CD4-positive, alpha-beta T cell treated with Interleukin-6 for 4 hours (primary cell): ENCODE measurements at places on chromosomes 13 and 19.

DNA sequence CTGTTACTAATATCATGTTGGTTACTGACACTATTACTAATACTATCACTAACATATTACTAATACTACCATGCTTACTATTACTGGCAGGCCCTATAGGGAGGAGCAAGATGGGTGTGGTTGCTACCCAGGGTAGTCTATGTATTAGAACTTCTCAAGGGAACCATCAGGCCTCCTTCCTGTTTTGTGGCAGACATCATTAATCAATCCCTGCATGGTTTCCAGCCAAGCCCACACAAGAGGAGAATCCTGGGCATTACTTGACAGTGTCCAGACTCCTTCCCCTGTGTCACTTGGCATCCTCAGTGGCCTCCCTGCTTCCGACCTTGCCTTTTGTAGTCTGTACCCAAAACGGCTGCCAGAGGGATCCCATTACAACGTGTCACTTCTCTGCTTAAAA lies 8.9 kb downstream of the HAS1 start:
- DNase-seq: no peak

DNA sequence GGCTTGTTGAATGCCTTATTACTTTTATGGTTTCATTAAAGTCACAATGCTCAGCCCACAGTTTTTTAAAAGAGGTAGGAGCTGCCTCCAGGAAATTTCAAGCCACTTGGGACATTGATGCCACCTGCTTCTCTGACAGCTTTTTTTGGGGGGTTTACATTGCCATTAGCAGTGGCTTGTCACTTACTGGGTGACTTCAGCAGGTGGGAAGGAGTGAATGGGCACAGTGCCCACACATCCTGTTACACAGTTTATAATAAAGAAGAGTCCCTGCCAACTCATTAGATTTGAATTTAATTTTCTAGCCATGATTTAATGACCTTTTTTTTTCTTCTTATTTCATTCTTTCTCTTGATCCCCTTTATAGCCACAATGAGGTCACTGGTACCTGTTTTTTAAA lies 61.0 kb downstream of the NHLRC3 start:
- DNase-seq: no peak

GRCh38 chr13:20401931-20402856 lies 123.5 kb downstream of the CRYL1 start:
- DNase-seq: no peak

DNA sequence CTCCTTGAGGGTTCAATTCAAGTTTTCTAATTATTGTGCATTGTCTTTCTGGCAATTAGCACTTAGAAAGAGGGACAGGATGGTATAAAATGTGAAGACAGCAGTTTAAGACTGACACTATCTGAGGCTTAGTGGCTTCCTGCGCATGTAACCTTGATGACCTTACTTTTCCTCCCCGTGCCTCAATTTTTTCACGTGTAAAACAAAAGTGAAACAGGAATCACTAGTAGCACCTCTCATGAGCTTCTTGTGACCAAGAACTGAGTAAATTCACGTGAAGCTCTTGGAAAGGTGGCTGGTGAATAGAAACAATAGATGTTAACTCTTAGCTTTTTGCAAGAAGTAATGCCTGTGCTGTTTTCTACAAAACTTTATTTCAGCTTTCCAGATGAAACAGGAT lies 233.9 kb downstream of the LMO7 start:
- DNase-seq: peak; percentile 17

- peak; percentile 81 for DNase-seq
Measured at GRCh38 chr19:11130824-11131455, 24.6 kb downstream of the SPC24 start.

DNA sequence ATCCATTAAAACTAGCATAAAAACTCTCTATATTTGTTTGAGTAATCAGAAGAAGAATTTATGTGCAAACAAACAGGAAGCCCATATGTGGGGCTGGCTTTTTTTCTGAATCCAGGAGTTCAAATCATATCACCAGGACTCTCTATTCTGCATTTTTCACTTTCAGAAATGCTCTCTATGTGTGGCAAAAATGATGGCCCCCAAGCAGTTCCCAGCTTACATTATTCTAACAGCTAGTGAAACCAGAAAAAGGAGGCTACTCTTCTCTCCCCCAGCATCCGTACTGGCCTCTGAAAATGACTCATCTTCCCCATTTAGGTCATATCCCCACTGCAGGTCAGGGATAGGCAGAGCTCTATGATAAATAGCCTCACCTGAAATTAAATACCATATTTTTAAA lies 20.4 kb downstream of the RBM26 start:
- DNase-seq: peak; percentile 14

DNA sequence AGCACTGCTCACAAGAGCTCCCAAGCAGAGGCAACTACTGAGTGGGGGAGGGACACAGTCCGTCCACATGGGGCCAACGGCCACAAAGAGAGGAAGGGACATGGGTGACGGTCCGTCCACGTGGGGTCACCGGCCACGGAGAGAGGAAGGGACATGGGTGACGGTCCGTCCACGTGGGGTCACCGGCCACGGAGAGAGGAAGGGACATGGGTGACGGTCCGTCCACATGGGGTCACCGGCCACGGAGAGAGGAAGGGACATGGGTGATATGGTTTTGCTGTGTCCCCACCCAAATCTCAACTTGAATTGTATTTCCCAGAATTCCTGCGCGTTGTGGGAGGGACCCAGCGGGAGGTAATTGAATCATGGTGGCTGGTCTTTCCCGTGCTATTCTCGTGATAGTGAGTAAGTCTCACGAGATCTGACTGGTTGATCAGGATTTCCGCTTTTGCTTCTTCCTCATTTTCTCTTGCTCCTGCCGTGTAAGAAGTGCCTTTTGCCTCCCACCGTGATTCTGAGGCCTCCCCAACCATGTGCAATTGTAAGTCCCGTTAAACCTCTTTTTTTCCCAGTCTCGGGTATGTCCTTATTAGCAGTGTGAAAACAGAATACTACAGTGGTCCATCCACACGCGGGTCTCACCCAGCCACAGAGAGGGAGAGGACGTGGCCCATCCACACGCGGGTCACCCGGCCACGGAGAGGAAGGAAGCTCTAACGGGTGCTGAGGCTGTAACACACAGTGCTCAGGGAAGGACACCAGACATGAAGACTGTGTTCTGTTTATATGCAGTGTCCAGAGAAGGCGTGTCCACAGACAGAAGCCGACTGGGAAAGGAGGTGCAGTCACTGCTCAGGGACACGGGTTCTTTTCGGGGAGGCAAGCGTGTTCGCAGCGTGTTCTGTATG lies 48.5 kb downstream of the GAS6 start:
- peak; percentile 16 for DNase-seq

DNA sequence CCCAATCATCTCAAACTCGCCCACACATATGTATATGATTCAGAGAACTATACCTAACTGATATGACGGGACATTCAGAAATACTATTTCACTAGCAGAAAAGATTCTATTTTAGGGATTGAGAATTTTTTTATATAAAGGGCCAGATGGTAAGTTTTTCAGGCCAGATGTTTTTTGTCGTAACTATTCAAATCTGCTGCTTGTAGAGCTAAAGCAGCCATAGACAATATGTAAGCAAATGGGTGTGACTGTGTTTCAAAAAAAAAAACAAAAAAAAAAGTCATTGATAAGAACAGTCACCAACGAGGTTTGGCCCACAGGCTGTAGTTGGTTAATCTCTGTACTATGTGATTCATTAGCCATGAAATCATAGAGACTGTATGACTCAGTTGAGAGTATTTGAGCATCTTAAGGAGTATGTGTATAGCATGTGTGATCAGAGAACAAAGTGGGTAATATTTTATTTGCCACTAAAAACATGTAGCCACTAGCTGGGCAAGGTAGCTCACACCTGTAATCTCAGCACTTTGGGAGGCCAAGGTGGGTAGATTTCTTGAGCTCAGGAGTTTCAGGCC lies 2724.7 kb downstream of the PCDH9 start:
- DNase-seq: no peak

GRCh38 chr19:35543280-35544109 lies 1.9 kb upstream of the TMEM147 start:
- no peak for DNase-seq

- DNase-seq: no peak
Measured at GRCh38 chr19:39270036-39270871, 2.1 kb downstream of the IFNL2 start.

DNA sequence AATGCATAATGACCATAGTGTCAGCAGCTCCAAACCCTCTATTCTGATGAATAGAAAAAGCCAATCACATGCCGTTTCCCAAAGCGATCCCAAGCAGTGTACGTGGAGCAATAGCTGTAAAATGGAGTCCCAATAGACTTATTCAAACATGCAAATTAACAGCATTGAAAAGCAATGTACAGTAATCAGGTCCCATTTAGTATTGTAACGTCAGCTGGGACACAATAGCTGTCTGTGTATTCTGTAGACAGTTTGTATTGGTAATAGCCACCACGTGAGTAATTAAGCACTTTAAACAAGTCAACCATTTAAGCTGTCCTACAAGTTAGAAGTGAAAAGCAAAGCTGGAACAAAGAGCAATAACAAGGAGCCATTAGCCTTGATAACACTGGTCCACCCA lies 698.2 kb downstream of the PCDH17 start:
- no peak for DNase-seq

- no peak for DNase-seq
Measured at GRCh38 chr13:79987761-79988160, 353.2 kb downstream of the SPRY2 start.

GRCh38 chr13:112529216-112529615 lies 58.7 kb downstream of the TUBGCP3 start:
- no peak for DNase-seq

DNA sequence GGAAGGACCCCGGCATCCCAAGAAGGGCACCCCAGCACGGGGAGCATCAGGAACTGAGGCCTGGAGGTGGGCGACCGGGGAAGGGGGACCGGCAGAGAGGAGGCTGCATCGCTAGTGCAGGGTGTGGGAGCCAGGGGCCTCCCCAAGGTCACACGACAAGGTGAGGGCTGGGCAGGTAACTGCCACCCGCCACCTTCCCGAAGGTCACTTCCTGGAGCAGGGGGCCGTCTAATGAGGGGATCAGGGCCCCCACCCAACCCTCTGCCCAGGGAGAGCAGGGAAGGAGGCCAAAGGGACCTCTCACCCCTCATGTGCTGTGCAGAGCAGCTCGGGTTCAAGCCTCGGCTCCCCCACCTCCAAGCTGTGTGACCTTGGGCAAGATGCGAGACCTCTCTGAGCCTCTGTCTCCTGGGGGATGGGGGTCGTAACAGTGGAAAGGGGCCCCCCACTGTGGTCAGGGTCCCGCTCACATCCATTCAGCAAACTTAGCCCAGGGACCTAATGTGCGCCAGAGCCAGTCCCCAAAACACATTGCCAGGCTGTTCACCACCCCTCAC lies 6.0 kb downstream of the ZBTB7A start:
- no peak for DNase-seq

DNA sequence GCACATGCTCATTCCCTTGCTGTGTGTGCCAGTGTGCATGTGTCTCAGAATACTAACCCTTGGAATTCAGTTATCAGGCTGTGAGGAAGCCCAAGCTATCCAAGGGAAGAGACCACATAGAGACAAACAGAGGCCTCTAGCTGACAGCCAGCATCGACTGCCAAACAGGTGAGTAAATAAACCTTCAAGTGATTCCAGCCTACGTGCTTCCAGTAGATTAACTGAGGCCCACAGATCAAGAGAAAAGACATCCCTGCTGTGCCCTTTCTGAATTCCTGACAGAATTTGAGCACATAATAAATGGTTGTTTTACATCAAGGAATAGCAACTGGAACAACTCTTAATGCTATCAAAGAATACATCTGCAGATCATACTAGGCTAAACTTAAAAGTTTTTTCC lies 17.5 kb downstream of the ZC3H13 start:
- DNase-seq: no peak

DNA sequence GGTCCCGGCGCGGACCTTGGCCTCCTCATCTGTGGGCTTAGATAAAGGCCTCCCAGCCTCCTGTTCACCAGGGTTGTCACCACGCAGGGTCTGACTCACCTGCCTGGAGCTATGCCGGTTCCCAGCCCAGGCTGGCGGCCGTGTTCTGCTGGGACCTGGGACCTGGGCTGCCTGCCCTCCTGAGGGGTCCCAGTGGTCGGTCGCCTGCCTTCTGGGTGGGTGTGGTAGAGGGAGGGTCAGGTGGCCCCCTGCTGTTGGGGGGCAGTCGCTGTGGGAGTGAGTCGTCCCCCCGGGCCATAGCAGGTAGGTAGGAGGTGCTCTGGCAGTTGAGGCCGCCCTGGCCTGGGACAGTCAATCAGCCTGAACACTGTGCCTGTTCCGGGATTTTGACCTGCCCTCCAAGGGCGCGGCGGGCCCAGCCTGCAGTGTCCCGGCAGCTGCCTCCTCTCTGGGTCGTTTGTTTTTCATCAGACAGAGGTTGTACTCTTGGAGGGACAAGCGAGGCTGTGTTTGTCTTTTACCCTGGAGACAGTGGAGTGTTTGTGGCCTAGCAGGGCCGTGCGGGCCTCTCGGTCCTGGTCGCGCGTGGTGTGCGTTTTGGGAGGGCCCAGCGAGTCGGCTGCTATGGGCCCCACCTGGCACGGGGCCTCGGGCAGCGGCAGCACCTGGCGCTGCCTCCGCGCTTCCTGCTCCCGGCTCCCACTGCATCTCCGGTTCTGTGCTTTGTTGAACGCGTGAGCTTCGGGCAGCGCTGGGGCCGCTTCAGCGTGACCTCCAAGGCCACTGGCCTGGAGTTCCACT lies 2.6 kb downstream of the ADAT3 start:
- DNase-seq: no peak

GRCh38 chr13:110564472-110564985 lies 3.0 kb upstream of the RAB20 start:
- no peak for DNase-seq

DNA sequence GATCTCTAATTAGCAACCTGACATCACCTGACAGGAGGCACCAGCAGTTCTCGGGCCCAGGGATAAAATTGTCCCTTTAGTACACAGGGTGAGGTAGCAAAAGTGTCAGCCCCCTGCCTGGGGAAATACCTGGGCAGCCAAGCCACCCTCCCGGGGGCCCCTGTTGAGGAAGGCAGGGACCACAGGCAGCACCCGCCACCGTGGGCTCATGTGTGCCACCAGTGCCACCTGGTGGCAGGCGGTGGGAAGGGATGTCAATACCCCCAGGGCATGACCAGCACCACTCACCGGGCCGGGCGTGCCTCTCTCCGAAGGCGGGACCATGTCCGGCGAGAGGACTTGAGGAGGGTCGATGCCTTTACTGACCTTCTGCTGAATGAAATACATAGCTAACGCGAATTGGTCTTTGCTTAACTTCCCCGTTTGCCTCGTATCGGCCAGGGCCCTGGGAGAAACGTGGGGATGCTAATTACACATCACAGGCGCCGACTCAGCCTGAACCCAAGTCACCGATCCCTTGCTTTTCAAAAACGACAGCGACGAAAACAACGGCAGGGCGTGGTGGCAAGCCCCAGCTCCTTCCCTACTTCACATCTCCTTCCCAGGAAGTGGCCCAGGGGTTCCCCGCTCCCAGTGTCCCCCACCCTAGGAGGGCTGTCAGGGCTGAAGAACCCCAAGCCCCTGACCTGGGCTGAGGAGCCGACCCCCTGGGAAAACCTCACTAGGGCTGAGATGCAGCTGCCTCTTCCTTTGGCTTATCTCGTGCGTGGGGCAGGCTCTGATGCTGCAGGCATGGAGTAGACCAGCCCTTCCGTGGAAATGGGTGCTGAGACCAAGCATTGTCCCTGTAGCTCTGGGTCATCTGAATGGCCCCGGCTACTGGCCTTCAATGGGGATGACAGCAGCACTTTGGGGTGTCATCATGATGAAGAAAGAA lies 53.8 kb downstream of the EPS15L1 start:
- peak; percentile 75 for DNase-seq
